ENCODE measurements at places on chromosomes 4 and X. TPM values are rescaled to one million over a fixed set of nuclear protein-coding genes. Genes with fewer than 3 reads are reported as not detected.

DNA sequence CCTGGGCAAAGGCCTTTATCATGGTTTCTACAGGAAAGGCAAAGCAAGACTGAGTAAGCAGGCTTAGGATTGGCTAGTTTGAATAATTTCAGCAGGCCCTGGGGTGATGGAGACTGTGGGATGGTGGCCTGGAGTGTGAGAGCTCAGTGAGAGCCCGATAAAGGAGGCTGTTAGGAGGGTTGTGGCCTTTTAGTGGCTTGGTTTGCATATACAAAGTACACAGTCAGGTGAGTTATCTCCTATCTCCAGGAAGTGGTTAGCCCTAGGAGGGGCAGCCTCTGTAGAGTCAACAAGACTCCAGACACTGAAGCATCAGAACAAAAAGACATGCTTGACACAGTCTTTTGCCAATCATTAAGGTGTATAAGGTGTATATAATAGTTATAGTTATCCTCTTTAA lies 157.2 kb downstream of the CFAP299 start:
- DNase-seq: no peak

DNA sequence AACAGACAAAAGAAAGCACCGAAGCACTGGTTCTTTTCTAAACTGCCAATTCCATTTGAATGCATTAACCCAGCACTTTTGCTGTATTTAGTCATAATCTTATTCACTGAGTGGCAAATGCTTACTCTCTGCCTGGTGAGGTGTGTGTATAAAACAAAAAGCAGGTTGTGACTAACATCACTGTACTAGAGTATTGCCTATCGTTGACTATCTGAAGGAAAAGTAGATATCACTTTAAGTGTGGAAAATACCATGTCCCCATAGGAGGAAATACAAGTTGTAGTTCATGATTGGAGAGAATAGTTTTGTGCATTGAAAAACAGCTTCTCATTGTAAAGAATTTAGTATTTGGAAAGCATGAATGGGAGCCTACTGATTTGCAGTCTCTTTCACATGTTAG lies 2.7 kb downstream of the PDLIM5 start:
- no peak for DNase-seq

DNA sequence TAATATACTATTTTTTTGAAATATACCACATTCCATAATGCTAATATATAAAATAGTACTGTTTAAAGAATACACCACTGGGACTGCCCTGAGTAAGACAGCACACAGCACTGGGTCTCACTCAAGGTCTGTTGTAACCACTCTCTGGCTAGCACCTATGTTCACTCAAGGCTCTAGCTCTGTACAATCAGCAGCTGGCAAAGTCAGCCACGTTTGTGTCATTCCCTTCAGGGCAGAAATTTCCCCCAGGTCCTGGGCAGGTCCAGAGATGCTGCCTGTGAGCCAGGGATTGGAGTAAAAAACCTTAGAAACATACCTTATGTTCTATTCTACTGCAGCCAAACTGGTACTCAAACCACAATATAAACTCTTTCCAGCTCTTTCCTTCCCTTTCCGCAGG lies 1160.2 kb upstream of the ADGRL3 start:
- DNase-seq: no peak

DNA sequence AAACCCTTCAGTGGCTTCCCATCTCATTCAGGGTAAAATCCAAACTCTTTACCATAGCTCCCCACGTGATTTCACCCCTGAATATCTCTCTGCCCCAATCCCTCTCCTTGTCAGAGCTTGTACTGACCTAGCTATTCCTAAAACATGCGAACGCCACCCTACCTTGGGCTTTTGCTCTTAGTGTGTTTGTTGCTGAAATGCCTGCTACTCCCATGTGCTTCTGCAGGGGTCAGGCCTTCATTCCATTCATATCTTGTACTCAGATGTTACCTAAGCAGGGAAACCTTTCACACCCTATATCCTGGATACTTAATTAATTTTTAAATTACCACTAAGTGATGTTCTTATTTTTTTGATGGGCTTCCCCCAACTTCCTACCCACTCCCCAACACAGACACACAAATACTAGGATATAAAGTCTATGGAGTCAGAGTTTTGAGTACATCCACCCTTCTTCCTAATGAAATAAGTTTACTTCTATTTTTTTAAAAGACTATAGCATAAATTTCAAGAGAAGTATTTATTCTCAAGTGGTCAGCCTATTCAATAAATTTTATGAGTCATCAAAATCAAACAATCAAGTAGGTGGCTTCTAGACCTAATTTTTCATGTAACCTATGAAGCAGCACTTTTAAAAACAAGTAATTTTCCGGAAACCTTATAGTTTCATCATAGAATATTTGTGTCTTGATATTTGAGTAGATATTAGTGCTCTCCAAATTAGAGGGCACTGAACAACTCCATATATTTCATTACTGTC lies 189.4 kb downstream of the RAPGEF2 start:
- no peak for DNase-seq

GRCh38 chr4:120994521-120994920 lies 72.0 kb upstream of the PRDM5 start:
- DNase-seq: no peak

DNA sequence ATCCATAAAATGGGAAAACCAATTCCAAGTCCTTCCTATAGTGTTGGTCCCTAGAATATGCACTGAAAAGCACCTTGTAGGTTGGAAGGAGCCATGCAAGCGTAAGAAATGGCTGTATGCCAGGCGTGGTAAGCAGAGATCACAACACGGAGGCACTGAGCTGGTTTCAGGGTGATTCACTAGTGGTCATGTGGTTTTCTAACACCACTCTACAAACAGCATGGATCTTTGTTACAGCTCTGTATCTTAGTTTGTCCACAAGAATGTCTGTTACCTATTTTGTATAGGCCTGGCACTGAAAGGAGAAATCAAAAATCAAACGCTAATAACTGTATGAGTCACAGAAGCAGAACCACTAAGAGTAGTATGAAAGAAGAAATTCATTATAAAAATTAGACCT lies 71.9 kb downstream of the MAGEB17 start:
- no peak for DNase-seq

- DNase-seq: no peak
These were observed 149.0 kb downstream of the PHF8 start for GRCh38 chrX:53895270-53895669.

MAGEA1 gene
- total RNA-seq: not detected

ODAM gene
- total RNA-seq: not detected

Data from glomerular endothelial cell (primary cell).